ENCODE measurements at places on chromosomes 16 and 17.

GRCh38 chr17:51651513-51652298 is 391.4 kb downstream of the UTP18 start:
- DNase-seq, result no peak

DNA sequence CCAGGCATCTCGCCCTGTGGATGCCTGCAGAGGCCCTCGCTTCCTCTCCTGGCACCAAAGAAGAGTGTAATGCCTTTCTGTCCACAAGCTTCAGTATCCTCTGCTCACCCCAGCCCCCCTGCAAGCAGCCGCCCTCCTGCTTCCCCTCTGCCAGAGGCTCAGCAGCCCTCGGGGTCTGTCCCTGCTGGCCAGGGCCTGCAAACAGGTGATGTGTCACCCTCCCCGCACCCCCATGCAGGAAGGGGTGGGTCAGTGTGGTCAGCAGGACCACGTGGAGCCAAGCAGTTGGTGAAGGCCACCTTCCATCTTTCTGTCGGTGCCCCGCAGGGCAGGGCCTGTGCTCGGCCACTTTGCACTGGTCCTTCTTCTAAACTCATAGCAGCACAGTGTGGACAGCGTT is 129.9 kb upstream of the CIBAR2 start:
- DNase-seq, result no peak

DNA sequence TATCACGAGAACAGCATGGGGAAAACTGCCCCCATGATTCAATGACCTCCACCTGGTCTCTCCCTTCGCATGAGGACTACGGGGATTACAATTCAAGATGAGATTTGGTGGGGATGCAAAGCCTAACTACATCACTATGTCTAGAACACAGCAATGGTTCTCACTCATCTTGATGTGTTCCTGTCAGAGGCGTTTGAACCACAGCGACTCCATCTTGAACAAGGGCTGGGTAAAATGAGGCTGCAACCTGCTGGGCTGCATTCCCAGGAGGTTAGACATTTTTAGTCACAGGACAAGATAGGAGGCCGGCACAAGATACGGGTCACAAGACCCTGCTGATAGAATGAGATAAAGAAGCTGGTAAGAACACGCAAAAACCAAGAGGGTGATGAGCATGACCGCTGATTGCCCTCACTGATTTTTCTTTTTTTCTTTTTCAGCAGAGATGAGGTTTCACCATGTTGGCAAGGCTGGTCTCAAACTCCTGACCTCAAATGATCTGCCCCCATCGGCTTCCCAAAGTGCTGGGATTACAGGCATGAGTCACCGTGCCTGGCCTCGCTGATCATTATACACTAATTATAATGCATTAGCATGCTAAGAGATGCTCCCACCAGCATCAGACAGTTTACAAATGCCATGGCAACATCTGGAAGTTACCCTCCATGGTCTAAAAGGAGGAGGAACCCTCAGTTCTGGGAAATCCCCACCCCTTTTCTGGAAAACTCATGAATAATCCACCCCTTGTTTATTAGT is 3.0 kb upstream of the PPY start:
- peak; percentile 60 for DNase-seq

DNA sequence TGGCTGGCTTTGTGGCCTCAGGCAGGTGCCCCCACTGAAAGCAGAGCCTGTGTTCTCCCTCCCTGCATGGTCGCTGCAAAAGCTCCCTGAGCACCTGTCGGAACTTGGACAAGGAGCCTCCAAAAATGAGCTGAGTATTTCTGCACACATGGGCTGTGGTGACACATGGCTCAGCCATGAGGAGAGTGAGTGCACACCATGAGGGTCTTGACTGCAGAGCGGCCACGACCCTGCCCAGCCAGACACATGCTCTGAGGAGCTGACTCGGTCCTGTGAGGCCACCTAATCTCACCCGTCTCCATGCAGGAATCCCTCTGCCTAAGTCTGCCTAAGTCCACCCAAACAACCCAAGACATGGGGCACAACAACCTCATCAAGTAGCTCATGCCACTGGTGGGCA is 128.9 kb downstream of the DYNLRB2 start:
- DNase-seq, result no peak

DNA sequence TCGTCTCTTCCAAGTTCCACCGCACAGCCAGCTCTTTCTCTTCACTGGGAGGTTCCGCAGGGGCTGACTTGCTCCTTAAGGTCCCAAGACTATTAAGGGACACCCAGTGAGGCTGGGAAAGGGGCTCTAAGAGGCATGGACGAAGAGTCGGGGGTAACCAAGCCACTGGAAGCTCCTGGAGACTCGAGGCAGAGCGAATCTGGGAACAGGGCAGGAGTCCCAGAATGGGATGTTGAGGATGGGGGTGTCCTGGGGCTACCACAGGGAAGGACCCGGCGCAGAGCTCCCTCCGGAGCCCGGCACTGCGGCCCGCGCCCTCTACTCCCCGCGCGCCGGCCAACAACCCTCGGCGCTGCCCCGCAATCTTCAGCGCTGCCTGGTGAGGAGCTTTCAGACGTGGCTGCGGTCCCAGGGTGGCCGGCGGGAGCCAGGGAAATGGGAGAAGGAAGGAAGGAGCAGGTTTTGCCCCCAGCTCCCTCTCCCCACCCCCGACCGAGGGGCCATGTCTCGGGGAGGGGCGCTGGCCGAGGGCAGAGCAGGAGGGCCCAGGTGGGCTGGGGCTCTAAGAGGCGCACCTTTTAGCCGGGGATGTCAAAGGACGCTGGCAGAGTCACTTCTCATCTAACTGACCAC is 581 bp downstream of the CHST5 start:
- no peak for DNase-seq

- no peak for DNase-seq
Measured at GRCh38 chr16:11094075-11094856, 149.9 kb downstream of the CLEC16A start.

DNA sequence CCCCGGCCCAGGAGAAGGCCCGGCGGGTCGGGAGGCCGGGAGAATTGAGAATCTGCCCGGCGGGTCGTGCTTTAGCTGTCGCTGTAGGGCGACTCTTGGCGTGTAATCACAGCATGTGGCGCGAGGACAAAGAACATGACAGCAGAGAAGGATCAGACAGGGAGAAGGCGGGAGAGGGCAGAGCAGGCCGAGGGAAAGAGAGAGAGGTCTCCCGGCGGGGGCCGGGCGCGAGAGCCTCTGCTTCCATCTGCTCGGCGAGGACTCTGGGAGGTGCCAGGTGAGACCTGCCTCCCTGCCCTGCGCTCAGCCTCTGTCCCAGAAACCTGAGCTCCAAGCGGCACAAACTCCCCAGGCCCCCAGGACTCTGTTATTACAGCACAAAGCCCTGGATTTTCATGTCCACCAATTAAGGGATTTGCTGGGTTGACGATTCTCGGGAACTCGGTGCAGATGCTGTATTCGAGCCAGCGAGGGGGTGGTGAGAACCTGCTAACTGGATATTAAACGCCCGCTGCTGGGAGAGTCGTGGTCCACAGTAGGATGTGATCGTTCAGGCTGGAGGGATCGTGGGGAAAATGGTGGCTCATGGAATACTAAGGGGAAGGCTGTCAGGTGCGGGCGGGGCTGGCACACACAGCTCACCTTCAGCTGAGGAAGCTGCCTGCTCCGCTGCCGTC is 172.0 kb upstream of the CIBAR2 start:
- DNase-seq, result no peak

- no peak for DNase-seq
Measured at GRCh38 chr17:4506892-4507291, 8.2 kb downstream of the SPNS2 start.

DNA sequence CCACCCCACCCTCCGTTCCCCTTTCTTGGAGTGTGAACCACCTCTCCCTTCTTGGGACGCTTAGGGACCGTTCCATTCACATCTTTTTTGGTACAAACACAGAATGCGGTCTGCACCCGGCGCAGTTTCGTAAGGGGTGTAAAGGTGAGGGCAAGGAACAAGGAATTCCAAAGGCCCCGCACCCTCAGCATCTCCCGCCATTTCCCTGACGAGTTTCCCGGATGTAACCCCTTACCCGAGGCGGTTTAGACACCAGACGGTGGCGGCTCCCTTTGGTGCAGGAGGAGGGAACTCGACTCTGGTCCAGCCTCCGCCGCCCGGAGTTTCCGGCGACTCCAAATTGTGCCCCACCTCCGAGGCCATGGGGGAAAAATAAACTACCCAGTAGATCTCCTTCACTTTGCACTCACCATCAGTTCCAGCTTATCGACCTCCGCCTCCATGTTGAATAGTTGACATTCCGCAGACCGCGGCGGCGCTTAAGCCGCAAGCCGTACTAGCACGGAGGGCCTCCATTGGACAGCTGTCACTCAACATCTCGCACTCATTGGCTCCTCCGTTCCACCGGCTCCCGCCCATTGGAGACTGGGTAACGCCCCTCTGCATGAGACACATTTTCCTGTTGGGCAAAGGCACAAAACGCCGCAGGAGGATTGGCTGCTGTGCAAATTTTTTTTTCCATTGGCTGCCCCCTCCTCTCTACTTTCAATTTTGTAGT is at the start of gene SKA2:
SKA2 (minus strand) TSS at position 466 of the 718 bp plus-strand sequence; CDS start at position 443, 23 bp downstream.
- DNase-seq, result no peak

- no peak for DNase-seq
Measured at GRCh38 chr16:20901436-20902112, 1.0 kb downstream of the LYRM1 start.

- DNase-seq, result peak; percentile 23
Measured at GRCh38 chr17:8991514-8992285, 26.2 kb upstream of the PIK3R5 start.

- no peak for DNase-seq
Measured at GRCh38 chr17:34672176-34672785, 92.9 kb downstream of the TMEM132E start.

DNA sequence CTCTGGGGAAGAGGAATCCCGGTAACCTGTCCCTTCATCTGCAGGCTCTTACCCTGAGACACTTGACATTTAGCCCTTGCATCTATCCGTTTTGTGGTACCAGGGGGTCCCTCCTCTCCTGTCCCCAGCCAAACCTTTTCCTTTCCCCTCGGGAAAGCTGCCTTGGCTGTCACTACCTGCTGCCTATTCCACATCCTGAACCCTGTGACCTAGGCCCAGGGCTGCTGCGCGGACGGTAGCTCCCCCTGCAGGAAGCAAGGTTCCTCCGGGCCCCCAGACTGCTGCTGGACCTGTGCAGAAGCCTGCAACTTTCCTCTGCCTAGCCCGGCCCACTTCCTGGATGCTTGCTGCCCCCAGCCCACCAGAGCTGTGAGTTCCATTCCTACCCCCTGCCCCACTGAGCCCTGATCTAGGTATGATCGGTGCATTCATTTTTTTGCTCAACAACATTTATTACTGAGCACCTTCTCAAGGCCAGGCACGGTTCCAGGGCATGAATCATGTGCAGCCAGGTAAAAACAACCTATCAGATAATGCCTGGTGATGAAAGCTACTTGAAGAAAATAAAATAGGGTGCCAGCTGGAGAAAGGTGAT is 10.5 kb upstream of the ALDOA start:
- no peak for DNase-seq

GRCh38 chr17:14289162-14289561 is 11.7 kb upstream of the HS3ST3B1 start:
- DNase-seq, result no peak

DNA sequence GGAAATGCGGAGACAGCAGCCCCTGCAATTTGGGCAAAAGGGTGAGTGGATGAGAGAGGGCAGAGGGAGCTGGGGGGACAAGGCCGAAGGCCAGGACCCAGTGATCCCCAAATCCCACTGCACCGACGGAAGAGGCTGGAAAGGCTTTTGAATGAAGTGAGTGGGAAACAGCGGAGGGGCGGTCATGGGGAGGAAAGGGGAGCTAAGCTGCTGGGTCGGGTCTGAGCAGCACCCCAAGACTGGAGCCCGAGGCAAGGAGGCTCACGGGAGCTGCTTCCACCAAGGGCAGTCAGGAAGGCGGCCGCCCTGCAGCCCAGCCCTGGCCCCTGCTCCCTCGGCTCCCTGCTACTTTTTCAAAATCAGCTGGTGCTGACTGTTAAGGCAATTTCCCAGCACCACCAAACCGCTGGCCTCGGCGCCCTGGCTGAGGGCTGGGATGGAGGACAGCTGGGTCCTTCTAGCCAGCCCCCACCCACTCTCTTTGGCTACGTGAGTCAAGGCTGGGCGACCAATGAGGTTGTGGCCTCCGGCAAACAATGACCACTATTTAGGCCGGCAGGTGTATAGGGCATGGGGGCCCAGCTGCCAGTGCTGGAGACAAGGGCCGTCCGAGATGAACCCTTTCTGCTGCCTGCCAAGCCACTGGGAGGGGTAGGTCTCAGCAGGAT is 507 bp downstream of the SERPINF1 start:
- DNase-seq, result no peak

GRCh38 chr17:76840884-76841775 is 27.1 kb upstream of the MGAT5B start:
- no peak for DNase-seq

DNA sequence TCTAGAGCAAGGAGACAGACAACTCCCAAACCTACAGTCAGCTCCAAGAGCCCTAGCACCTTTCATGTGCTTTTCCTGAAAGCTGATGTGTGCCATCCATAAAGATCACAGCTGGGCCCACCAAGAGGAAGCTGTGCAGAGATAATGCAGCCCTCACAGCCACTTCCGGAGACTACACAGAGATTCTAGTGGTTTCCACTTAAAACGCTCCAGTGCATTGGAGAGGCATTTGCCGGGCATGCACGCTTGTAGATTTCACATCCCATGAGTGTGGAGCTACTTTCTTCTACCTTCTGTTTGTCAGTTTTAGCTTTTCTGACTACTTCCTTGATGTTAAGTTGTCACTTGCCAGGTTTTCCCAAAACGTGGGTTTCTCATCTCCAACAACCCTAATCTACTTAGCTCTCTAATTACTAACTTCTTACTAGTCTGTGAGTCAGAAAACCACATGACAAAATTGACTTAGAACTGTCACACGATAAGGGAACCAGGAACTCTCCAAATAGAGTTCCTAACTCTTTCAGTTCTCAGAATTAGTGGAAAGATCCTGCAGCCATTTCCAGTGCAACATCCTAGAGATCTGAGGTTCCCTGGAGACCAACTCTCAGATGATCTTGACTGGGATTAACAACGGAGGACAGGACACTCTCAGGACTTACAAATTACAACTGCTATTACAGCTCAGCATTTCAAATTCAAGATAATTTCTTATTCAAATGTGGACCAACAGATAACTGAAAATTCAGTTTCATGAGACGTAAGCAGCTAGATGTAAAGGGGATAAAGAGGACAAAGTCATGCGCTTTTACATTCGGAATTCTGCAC is 28.6 kb downstream of the PMP22 start:
- no peak for DNase-seq

DNA sequence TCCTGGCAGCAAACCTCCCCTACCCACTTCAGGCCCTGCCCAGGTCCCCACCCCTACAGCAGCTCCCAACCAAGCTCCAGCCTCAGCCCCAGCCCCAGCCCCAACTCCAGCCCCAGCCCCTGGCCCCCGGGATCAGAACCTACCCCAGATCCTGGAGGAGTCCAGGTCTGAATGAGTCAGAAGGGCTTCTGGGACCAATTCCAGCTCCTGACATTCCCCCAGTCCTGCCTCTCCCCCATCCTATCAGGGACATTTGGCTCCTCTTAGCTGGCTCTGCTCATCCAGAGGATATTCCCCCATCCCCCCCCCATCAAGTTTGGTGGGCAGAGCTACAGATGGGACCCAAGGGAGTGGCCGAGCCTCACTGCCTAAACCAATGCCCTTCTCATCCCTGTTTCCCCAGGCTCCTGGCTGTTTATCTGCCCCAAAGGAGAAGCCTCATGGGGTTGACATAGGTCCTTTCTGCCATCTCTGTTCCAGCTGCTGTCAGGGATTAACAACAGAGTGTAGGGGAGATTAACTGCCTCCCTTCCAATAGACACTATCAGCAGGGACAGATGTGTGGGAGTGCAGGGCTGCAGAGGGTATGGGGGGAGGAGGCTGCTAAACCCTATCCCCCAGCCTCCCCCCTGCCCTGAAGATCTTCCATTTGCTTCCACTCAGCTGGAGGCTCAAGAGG is 16.5 kb downstream of the CNTNAP1 start:
- peak; percentile 79 for DNase-seq

All from fibroblast of skin of left quadriceps (primary cell).